ENCODE measurements at places on chromosomes 3 and 15.

DNA sequence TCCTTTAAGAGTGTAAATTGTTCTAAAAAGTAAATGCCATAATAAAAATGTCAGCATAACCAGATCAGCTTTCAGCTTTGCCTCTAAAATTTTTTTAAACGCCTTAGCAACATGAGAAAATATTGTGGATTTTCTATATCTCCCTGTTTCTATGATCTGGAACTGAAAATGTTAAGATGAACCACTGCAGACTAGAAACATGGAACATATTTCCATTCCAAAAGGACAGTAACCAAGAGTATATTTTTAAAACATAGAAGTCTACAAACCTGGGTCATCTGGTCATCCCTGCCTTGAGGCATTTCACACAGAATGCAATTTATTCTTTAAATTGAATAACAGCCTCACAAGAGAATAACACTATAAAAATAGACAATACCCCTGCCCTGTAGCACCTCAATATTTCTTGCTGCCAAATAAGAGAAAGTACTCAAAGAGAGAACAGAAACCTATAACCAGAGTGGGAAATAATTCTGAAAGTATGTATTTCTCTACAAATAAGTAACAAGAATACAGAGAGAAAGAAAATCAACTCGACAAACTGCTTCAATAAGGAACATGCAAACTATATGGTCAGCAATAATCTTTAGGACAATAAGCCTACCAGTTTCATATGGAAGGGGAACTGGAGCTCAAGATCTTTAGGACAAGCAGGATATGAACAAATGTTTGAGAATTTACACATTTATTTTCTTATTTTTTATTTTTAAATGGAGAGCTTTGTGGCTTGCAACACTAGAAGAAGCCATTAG, 949.0 kb downstream of the EPHA3 start:
- no peak for DNase-seq

DNA sequence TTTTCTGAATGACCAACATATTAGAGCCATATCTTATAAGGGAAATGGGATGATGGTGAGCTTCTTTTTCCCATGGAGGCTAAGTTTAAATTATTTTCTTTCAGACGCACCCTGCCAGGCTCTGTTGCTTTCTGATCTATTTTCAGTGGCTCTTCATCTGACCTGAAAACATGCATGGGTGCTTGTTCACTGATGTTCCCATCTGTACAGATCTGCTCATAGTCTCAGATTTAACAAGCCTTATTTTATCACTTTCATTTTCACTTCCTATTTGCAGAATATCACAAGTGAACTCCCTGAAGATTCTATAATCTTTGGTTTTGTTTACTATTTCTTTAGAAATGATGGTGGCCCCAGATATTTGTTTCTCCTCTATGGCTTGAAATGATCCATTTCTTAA, 31.1 kb upstream of the SUCLG2 start:
- no peak for DNase-seq

GRCh38 chr3:156630081-156630772, 44.2 kb upstream of the TIPARP start:
- DNase-seq, result no peak

DNA sequence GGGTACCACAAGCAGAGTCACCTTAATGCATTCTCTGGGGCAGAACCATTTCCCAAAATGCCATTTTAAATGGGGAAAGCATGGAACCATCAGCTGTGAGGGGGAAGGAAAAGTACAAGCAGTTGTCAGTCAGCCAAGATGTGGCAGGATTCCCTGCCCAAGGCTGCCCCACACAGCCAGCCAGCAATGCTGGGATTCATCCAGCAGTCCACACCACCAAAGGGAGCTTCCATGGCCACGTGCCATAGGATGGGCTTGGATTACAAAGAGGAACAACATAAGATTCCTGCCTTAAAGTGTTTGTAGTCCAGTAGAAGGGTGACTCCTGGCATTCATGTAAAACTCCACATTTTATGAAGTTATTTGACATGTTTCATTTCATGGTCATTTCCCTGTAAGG, 233.3 kb downstream of the SHOX2 start:
- no peak for DNase-seq

DNA sequence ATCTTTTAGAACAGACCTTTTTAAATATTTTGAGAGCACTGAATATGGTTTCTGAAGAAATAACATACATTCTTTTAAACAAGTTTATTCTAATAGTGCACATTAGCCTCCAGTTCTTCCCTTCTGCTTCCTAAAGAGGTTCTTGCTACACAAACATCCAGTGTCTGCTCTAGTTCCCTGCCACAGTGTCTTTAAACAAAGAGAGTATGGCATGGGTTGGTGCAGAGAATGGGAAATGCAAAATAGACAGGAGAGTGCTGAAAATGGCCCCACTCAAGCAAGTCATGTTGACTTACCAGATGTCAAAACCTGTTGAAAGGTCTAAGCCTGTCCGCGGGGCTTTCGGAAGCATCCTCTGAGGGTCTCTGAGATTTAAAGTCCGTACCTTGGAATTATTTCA, 72.1 kb upstream of the RPL35A start:
- no peak for DNase-seq

- no peak for DNase-seq
These were observed 7.9 kb downstream of the ECE2 start for GRCh38 chr3:184283681-184284080.

DNA sequence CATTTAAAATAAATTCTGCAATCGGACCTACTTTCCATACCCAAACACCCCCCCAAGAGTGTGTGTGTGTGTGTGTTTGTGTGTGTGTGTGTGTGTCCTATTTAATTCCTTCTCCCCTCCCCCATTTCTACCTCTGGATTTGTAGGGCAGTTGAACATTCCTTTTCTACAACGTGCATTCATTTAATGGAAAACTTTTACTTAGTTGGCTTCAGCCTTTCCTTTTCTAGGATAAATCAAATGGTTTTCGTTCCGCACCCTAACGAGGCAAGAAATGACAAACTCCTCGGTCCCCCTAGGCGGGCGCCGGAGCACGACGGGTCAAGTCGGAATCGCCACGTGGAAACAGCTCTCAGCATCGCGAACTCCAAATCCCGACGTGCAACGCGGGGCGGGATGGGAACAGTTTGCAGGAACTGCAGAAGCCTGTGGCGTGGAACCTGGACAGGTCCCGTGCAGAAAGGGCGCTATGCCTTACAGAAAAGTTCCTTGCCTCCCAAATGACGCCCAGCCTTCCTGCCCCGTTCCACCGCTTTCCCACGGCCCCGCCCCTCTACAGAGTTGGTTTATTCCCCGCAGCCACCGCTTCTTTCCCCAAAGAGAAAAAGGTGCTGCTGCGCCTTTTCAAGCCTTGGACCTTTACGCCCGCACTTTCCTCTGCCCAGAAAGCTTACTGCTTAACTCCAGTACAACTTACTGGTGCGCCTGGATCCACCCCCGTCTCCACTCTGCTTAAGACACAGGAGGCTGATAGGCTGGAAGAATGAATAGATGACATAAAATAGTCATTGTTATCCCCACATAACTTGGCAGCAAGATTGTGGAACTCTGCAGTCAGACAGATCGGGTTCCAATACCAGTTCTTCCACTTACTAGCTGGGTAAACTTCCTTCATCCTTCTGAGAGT, 1.1 kb upstream of the EIF2B5 start:
- peak; percentile 60 for DNase-seq

- DNase-seq, result no peak
These were observed 50.8 kb downstream of the CCDC191 start for GRCh38 chr3:114005481-114005880.

DNA sequence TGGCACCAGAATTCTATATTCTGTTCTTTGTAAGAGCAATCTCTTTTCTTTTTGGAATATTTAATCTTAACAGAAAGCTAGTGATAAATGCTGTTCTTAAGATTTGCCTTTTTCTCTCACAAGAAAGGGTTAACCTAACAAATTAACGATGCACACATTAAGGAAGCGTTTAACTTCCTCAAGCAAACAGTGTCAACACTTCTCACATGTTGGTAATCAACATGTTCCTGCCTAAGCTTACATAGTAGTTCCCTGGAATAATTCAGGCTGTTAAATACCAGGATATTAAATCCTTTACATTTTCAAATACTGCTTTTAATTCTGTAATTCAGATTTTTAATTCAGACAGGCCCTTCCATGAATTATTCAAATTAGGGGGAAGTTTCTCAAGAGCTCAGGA, 67.4 kb upstream of the RPL35A start:
- DNase-seq, result no peak

- no peak for DNase-seq
These were observed 15.9 kb downstream of the CSRNP1 start for GRCh38 chr3:39137435-39137936.

DNA sequence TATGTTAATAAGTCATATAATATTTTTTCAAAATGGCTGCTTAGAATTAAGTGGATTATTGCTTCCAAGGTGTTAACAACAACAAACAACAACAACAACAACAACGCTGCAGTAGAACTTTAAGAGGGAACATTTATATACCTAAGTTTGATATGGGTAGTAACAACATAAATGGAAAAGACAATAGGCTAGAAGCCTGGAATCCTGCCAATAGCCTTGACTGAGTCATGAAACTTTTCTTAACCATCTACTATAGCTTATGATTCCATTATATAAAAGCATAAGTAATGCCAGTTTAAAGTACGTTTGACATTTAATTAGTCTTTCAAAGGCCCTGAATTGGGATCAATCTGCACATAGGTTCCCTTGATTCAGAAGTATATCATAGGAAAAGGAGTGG, 31.2 kb downstream of the SATB1 start:
- no peak for DNase-seq

DNA sequence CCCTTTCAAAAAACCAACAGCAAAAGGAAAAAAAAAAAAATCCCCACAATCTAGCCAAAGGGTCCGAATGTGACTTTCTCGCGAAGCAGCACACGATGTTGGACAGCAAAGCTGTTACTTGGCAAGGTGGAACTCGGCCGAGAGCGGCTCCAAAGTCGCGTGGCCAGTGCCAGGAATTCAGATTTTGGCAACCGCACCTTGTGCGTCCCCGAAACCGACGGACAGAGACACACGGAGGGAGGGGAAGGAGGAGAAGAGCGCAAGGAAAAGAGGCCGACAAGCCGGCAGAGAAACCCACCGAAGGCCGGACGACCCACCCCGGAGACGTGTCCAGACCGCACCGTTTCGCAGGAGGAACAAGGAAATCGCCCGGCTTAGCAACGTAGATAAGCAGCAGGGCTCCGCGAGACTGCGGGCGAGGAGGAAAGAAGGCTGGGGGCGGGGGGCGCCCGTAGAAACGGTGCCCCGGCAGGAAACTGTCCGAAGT, 517.3 kb downstream of the MECOM start:
- DNase-seq, result no peak

- no peak for DNase-seq
These were observed 18.2 kb downstream of the CRTAP start for GRCh38 chr3:33132019-33132360.

DNA sequence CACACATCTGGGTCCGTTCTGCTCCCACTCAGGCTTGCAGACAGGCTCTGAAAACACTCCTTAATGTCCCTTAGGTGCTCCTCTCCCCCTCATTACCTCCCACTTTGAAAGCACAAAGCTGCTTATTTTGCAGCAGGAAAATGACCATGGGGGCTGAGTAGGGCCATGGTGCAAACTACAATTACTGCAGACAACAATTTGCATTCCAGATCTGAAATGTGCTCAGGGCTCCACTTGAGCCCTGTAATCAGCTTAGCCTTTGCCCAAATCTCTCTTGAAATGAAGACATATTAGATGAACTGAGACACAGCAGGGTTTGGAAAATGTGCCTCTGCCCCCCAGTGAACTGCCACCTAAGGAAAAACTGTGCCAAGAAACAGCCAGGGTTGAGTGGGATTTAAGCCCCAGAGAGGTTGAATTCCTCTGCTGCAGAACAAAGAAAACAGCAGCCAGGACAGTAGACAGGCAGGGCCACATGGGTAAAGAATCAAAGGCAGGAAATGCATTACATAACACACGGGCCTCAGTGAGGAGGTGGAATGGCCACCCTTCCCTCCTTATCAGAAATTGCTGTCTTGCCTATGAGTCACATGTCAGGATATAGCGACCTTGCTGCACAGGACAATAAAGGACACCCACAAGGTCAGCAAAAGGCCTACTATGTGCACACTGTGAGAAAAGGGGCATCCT, 126.8 kb upstream of the ARHGEF3 start:
- DNase-seq, result no peak

- DNase-seq, result no peak
These were observed 36.3 kb upstream of the HERC1 start for GRCh38 chr15:63870043-63870394.

GRCh38 chr15:78979456-78980320, 34.8 kb upstream of the CTSH start:
- peak; percentile 17 for DNase-seq

DNA sequence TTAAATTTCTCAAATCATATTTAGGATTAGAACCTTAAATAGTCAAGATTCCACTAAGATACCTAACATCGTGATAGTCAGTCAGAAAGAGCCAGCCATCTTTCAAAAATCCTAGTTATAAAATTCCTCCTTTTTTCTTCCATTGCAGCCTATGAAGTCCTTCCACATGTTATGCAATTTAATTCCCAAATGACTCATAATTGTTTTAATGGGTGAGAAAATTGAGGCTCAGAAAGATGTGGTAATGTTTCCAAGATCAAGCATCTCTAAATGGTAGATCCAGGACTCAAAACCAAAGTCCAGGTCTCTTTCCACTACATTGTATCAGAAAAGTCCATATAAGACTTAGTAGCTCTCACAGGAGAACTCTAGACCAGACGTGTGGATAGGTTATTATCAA, 9.5 kb downstream of the CFAP44 start:
- DNase-seq, result no peak

GRCh38 chr3:1883534-1883933, 215.1 kb upstream of the CNTN4 start:
- no peak for DNase-seq

GRCh38 chr15:52256930-52257733, 38.5 kb downstream of the MYO5C start:
- DNase-seq, result no peak

- DNase-seq, result peak; percentile 18
These were observed 57.1 kb upstream of the POU1F1 start for GRCh38 chr3:87333393-87333892.

DNA sequence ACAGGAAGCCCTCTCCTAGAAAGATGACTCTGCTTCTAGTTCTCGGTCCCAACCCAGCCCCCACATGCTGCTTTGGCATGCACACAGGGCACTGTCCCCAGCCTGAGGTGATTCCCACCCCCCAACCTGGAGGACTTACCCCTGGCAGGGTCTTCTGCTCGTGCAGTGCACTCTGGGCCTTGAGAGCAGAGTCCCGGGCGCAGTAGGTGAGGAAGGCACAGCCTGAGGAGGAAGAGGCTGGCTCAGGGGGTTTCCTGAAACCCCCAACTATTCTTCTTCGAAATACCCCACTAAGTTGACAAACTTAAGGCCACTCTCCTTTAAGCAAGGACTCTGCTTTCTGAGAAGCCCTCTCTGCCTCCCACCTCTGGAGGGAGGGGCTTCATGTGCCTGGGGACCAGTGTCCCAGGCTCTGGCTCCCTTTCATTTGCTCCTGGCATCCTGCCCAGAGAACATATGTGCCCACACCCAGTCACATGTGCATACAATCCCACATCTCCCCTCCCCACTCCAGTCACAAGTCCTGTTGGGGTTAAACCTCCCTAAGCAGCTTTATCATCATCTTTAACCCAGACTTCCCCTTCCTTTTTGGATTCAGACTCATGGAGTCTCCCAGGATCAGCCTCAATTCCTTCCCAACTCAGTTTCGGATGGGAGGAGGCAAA, 4.1 kb downstream of the CELF6 start:
- no peak for DNase-seq

GRCh38 chr3:151283907-151284461, 5.6 kb upstream of the P2RY14 start:
- DNase-seq, result peak; percentile 35

Data from activated naive CD4-positive, alpha-beta T cell treated with Interleukin-2 at 50 U/mL for 16 hours (primary cell).